ENCODE measurements at places on chromosomes 3 and 15.

DNA sequence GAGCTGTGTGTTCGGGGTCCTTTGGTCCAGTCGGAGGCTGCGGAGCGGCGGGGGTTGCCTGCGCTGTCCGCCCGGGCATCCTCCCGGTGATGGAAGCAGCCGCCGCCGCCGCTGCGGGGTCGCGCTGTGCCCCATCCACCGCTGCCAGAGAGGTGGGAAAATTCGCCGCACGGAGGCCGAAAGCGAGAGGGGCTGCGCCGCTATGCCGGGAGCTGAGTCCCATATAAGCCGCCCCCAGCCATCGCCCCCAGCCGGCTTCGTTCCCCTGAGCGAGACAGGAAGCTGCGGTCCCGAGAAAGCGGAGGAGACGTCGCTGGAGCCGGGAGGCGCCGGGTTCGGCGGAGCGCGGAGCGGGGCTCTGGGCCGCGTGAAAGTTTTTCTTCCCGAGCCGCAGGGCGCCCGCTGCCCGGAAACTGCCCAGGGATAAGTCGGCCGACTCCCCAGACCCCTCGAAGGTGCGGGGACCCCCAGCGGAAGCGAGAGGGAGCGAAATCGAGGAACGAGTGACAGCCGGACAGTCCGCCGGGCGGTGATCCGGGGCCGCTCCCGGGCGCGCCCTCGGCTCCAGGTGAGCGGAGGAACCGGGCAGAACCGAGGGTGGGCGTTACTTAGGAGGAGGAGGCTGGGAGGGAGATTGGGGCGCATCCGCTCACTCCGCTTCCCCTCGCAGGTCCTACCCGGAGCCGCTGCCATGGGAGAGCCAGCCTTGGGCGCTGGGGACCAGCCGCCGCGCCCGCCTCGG is 574 bp downstream of the CHST2 start:
- DNase-seq = peak; percentile 5

DNA sequence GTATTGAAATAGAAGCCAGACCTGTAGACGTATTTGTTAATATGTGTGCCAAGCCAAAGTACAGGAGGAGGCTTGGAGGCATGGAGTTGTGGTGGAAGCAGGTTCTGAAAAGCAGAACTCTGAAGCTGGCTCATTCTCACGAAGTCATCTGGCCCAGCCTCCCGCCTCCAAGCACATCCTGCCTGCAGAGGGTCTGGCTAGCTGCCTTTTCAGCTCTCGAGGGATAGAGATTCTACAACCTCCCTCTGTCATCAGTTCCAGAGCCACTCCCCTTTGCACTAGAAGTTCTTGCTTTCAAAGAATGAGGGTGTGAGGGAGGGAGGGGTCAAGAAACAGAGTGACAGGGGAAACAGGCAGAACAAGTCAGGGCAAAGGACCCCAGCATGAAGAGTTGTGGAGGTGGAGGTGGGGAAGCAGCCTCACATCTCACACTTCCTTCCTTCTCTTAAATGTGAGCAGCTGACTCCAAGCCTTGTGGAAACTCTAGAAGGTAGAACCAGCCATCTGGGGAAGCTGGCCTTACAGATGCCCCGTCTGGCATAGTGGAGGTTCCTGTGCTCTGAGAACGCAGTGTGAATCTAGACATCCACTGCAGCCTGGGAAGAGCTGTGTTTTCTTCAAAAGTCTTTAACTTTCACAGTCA is 95.3 kb downstream of the SLC49A4 start:
- no peak for DNase-seq

- no peak for DNase-seq
Measured at GRCh38 chr15:83886321-83886720, 232.4 kb downstream of the ADAMTSL3 start.

GRCh38 chr15:67520321-67521028 is 456 bp upstream of the C15orf61 start:
- DNase-seq = no peak

GRCh38 chr15:82040862-82041261 is 5.0 kb downstream of the MEX3B start:
- DNase-seq = no peak

DNA sequence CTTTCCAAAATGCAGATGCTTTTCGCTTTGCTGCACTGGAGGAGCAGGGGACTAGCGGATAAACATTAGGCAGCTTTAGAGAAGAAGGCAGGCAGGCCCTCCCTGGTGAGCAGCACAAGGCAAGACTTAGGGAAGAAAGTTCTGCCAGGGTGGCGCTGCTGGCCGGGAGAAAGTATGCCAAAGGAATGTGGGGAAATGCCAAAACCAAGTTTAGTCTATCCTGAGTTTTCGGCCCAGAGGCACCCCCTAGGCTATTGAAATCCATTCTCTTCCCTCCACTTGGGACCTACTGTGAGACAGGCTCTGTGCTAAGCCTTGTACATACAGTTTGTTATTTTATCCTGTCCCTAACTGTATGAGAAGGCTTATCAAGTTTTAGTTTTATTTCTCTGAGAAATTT is 9.2 kb downstream of the SHC4 start:
- DNase-seq = no peak

GRCh38 chr15:87740655-87741344 is 515.7 kb downstream of the NTRK3 start:
- no peak for DNase-seq

DNA sequence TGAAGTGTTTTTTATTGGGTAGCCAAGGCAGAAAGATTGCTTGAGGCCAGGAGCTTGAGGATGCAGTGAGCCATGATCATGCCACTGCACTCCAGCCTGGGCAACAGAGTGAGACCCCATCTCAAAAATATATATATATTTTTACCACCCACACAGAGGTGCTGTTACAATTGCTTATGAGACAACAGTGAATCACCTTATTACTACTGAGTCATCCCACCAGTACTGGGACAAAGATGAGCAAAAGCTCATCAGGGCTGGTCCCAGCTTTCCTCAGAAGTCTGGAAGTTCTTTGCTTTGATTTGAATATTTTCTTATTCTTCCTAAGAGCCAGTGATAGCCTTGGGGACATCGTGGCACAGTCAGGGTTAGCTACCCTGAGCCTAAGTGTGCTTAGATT is 207.7 kb downstream of the SOX2 start:
- no peak for DNase-seq

GRCh38 chr3:94539937-94540336 is 477.1 kb downstream of the NSUN3 start:
- DNase-seq = no peak

DNA sequence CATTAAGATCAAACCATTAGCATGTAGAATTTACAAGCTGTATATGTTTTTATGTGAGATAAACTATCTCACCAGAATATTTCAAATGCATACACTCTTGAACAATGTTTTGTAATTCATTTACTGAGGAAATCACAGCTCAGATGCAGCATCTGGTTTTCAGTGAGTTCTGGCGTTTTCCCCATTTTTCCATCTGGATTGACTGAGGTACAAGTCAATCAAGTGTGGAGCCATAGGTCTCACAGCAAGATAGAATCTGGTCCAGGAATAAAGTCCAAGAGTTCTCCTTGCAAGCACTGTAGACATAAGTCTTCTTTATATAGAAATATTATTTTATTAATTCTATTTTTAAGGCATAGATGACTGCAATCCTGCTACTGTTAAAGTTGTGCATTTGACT is 219.3 kb downstream of the ZBBX start:
- DNase-seq = no peak

DNA sequence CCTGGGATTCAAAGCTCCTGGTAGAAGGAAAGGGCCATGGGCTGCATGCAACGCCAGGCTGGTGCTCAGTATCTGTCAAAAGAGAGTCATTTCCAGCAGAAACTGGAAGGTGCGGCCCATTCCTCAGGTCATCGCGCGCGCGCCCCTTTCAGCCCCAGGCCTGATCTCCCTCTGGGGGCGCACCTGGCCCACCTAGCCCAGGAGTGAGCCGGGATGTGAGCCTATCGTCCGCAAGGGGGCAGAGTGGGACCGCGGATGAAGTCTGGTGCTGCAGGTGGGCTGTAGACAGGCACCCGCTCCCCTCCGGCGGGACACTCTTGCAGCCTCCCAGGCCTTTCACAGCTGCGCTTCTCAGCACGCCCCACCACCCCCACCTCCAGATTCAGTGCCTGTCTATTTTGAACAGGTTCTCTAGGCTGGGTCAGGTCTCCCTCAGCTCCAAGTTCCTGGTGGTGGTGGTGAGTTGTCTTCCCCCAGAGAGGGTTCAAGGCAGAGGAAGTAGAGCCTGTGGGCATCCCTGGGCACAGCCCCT is 5.8 kb upstream of the RPL29 start:
- DNase-seq = peak; percentile 69
